ENCODE measurements at places on chromosomes 7 and 10.
A peak's percentile ranks its signal among the peaks of the same experiment; 100 is the strongest.

DNA sequence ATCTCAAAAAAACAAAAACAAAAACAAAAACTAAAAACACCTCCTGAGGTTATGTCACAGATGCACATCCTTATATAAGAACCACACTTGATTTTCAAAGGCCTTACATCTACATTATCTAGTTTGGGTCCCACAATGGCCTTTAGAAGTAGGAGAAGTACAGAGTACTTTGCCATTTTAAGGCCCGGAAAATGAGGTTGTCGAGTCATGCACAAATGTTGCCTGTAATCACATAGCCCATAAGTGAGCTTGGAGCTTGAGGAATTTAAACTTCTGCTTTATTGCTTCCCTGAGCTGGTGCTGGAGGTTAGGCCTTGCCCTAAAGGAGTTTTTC lies 9.7 kb upstream of the MKRN1 start:
- no peak for DNase-seq

DNA sequence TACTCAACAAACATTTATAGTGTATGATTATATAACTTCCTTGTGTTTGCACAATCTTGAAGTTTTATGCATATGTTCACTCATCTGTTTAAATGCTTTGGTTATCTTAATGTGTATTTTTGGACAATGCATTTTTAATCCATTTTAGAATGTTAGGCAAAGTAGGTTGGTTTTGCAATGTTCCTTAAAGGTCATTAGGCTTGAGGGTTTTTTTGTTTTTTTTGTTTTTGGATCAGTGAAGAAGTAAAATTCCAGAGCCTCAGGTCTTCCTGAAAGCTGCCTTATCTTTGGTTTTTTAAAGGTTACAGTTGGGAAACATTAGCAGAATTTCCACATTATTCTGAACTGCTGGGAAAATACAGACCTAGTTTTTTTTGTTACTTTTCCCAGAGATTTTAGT lies 12.8 kb downstream of the MDFIC start:
- DNase-seq: no peak

GRCh38 chr10:96705134-96705533 lies 15.2 kb downstream of the PIK3AP1 start:
- DNase-seq: no peak

- DNase-seq: no peak
Measured at GRCh38 chr10:89256340-89256739, 4.8 kb upstream of the LIPA start.

DNA sequence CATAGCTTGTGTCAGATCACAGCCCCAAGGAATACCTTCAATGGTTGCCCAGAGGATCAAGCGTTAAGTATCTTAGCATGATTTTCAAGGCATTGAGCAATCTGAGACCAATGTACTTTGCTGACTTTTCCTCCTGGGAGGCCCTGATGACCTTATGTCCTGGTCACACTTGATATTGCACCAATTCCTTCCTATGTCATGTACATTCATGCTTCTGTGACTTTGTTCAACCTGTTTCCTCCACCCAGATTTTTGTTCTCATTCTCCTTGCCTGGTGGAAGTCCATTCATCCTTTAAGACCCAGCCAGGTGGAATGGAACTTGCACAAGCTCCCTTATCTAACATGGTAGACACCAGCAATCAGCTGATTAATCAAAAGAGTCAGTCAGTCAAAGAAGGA lies 160.8 kb downstream of the PFKFB3 start:
- DNase-seq: no peak

DNA sequence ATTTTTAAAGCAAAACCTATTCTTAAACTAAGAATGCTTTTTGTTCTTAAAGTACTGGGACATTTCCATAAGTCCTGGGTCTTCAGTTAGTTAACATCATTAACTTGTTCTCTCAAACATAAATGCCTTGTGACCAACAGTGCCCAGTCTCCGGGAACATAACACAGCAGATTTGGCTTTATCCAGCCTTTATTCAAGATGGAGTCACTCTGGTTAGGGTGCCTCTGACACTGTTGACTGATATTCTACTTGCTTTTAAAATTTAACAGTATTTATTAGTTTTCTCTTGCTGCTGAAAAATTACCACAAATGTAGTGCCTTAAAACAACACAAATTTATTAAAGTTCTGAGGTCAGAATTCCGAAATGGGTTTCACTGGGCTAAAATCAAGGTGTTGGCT lies 44.1 kb downstream of the AVL9 start:
- DNase-seq: no peak

DNA sequence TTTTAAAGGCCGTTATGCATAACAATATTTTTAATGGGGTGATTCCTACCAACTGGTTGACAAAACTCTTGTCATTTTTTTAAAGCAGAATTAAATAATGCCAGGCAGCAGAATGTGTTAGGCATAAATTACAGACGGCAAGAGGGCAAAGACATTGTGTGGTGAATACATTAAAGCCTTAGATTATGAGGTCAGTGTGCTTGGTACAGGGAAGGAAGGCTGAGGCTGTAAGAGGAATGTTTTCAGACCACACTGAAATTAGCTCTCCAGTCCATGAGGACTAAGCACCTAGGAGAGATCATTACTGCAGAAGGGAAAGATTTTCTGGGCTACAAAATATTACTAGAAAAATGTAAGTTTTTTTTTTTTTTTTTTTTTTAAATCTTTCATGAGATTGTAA lies 312.8 kb upstream of the PRKCQ start:
- DNase-seq: no peak

GRCh38 chr10:118980870-118981269 lies 48.6 kb upstream of the NANOS1 start:
- DNase-seq: no peak

- no peak for DNase-seq
Measured at GRCh38 chr7:49791088-49791741, 17.8 kb downstream of the VWC2 start.

DNA sequence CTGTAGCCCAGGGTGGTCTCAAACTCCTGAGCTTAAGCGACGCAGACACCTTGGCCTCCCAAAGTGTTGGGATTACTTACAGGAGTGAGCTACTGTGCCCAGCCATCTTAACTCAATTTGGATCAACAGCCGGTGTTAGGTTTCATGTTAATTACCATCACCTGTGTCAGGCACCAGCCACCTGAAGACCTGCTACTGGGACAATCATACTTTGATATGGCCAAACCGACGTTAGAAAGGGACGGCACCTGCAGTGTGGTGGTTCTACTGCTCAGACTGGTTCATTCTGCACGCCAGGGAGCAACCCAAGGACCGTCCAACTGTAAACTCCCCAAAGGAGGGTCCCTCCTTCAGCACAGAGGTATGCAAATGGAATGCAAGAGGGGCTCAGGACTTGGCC lies 74.2 kb upstream of the CYTH3 start:
- no peak for DNase-seq

GRCh38 chr10:92891885-92892690 lies 43.8 kb downstream of the EXOC6 start:
- DNase-seq: peak; percentile 34

GRCh38 chr10:131886237-131886636 lies 14.6 kb upstream of the PPP2R2D start:
- DNase-seq: no peak

GRCh38 chr10:132520177-132520811 lies 17.3 kb upstream of the INPP5A start:
- peak; percentile 19 for DNase-seq

DNA sequence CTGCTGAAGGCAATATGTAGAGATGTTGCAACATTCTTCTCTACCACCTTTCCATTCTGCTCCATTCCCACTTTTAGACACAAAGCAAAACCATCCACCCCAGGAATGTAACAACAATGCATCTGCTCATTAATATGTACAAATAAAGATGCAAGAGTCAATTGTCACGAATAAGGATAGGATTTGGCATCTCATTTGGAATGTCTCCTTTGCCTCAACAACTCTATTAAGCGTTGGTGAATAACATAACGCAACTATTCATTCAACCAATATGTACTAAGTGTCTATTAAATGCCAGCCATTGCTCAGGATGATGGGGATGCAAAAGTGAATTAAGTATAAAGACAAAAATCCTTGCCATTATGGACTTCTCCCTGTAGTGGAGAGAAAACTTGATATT lies 152.1 kb downstream of the JAZF1 start:
- no peak for DNase-seq

DNA sequence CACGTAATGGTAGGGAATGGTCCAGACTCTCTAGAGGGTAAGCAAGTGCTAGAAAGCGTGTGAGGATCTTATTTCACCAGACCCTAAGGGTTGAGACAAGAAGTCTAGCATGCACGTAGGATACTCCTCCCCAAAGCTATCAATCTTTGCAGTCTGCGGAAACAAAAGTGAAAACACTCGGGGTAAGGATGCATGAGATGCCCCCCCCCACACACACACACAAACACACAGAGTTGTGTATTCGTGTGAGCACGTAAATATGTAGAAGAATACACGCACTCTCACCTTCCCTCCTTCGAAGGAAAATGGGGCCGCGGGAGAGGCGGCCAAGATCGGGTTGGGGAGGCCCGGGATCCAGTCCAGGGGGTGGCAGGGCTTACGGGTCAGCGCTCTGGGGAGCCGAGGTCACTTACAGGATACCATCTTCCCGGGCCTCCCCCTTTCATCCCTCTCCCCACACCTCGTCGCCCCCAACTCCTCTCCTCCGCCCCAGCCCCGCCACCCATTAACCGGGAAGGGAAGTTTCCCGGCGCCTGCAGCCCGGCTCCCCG lies 455 bp downstream of the CUL2 start:
- DNase-seq: no peak

DNA sequence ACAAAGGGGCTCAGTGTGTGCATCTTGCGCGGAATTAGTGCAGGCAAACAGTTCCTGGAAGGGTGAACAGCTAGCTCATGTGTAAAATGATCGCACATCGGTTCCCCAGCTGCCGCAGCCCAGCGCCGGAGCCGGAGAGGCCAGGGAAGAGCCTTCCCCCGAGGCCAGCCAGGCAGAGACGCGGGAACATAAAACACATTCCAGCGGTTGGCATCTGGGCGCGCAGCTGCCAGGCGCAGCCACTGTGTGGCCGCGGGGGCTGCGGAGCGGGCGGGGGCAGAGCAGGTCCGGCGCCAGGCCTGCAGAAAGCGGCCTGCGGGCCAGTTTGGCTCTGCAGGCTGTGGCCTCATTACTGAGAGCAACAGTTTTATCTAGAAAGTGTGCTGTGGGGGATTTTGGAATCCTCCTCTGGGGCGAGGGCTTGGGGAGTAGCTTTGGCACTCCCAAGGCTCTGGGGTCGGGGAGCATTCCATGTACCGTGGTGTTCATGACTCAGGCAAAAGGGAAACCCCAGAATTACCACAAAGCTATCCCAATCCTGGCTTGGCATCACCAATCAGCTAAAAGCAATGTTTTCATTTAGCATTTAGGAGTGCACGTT lies 74.3 kb downstream of the SAMD9 start:
- peak; percentile 80 for DNase-seq

DNA sequence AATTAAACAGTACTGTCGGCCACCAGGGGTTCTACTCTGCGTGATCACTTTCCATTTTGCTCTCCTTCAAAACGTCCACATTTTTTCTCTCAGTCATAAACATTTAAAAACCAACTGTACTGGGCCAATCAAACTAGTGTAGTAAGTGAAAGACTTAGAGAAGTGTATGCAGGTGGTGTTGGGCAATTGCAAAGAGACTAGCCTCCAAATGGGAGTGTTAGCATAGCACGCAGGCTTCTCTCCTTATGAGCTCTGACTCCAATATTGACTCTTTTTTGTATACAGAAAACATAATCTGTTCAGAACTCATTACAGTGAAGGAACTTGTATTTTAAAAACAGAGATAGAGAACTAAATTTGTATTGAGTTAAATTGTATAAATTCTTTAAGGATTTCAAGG lies 150.6 kb downstream of the SDK1 start:
- no peak for DNase-seq

DNA sequence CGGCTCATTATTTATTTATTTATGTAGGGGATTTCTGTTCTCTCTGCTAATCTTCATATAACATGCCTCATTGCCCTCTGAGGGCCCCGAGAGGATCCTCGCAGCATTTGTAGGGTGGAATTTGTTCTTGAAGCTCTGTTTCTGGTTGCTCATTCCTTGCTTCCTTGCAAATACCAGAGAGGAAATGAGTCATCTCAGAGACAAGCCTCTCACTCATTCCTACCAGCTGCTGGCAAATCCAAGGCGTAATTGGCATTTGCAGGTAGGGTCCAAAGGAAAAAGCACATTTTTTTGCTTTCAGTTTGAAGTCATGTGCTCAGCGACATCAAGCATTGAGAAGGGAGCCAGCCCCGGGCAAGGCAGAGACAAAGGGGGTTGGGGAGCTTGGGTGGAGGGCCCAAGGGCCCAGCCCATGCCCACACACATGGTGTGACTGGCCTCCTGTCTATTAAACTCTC lies 501.6 kb downstream of the GALNT17 start:
- DNase-seq: no peak

DNA sequence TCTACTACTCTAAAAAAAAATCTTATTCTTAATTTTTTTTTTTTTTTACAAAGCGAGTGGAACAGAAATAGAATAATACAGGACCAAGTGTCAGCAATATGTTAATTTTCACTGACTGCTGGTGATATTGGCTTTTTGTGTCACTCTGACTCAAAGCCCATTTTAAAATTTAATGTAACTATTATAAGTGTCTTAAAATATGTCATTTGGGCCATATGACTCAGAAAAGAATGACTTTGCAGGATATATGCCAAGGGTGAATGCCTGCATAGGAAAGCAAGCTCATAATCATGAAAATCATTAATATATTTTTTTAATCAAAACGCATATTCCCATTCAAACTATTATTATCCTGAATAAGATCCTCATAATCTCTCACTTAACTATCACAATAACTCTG lies 149.2 kb downstream of the GNAT3 start:
- DNase-seq: no peak

GRCh38 chr10:110881247-110881646 lies 9.5 kb downstream of the PDCD4 start:
- DNase-seq: no peak

GRCh38 chr7:108335269-108335918 lies 120.8 kb downstream of the NRCAM start:
- DNase-seq: no peak

DNA sequence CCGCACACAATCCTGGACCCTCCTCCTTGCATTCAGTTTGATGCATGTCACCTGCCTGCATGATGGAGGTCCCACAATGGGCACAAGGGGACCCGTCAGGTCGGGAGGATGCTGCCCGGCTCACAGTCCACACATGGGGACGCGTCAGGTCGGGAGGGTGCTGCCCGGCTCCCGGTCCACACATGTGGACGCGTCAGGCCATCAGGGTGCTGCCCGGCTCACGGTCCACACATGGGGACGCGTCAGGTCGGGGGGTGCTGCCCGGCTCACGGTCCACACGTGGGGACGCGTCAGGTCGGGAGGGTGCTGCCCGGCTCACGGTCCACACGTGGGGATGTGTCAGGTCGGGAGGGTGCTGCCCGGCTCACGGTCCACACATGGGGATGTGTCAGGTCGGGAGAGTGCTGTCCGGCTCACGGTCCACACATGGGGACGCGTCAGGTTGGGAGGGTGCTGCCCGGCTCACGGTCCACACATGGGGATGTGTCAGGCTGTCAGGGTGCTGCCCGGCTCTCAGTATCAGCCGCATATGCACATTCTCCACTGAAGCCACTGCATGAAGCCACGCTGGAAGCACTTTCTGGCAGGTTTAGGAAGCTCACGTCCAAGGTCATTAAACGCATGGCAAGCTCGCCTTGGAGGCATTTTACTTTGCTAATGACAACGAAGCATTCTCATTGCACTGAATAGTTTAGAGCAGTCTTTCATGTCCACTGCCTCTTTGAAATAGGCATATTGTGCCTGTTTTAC lies 50.3 kb downstream of the DIP2C start:
- no peak for DNase-seq
